Nephron progenitor cell (in vitro differentiated cells): ENCODE measurements at places on chromosomes 4 and X.

DNA sequence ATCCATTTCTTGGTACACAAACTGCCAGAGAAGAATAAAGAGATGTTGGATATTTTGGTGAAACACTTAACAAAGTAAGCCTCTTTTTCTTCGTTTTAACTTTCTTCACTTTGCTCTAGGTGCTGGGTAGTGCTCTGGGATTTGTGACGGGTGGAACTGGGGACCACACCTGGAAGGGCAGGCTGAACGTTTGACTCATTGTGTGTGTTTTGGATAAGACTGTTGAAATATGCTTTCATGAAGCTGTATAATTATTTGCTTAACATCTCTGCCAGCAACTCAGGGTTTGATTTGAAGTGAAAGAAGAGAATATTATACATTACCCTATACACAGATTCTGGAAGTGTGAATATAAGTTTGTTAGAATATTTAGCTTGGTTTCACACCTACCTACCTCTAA is 233.2 kb downstream of the ARHGAP10 start:
- DNase-seq: no peak

DNA sequence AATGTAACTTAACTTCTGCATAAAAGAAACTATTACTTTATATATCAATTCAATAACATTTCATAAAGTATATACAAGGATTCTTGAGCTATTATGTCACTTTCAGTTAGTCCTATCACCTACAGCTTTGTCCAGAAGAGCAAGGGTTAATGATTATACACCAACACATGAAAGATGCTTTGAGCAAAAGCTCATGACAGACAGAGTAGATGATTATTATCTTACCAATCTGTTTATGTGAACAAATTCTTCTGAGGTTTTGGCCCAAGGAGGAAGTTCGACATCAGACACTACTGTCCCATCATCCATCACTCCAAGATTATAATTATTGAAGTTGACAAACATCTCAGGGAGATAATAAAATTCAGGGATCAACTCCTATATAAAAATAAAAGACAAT is 166.7 kb upstream of the MAB21L2 start:
- no peak for DNase-seq

GRCh38 chr4:153523164-153523796 is 57.1 kb downstream of the TMEM131L start:
- DNase-seq: no peak

- no peak for DNase-seq
Measured at GRCh38 chr4:153248641-153249198, 44.5 kb downstream of the TRIM2 start.

GRCh38 chr4:22780317-22780716 is 87.6 kb downstream of the GBA3 start:
- no peak for DNase-seq

DNA sequence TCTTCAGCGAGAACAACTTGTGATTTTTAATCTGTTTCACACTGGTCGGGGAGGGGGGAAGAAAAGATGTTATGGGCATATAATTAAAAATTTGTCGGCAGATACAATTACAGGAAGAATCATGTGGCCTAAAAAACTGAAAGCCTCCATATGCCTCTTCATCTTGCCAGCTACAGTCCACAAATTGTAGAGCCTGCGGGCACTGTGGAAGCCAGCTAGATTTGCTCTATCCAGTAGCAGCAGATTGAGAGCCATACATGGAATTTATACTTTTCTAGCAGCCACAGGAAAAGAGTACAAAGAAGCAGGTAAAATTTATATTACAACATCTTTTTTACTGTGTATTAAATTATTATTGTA is 147.3 kb downstream of the TBL1X start:
- DNase-seq: no peak

DNA sequence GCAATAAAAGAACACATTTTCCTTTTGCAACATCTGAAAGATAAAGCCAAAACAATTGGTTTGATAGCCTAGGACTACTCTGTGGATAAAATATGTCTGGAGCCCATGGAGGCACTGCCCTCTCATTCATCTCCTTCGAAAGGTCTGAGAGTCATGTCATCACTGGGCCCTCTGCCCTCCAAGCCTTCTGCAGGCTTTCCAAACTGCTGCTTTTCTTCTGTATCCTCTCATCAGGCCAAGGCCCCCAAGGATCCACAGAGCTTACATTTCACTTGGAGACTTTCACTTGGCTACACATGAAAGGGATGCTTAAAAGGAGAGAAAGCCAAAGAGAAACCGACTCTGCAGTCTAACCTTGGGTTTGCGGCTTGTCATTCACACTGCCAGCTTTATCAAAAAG is 109.9 kb downstream of the SH3RF1 start:
- DNase-seq: peak; percentile 11

DNA sequence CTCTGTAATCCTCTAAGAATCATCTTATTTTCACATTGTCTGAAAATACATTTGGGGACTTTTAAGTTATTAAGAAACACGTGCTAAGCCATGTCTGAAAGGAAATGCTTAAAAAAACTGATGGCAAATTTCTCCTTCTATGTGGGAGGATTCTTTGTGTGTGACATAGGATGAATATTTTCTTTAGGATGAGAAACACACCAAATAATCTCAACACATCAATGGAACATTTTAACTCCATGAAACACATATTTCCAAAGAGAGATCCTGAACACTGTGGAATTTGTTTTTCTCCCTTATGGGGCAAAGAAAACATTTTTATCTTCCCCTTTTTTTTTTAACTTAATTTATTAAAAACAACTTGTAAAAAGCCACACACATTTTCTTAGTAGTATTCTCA is 153.8 kb upstream of the ANKRD50 start:
- DNase-seq: no peak

DNA sequence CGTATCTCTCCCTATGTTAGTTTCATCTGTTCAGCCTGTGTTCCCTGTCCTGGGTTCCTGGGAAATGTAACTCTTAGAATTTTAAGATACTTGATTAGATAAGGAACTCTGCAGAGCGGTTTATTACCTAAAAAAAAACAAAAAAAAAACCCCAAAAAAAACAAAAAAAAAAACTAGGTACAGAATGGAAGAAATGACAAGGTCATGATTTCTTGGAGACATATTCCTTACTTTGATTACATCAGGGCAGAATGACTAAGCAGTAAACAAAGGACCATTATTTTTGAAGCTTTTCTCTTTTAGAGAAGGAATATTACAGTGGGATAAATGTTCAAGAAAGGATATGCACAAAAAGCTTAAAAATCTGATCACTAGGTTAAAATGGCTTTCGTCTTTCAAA is 171.8 kb downstream of the ARAP2 start:
- no peak for DNase-seq

DNA sequence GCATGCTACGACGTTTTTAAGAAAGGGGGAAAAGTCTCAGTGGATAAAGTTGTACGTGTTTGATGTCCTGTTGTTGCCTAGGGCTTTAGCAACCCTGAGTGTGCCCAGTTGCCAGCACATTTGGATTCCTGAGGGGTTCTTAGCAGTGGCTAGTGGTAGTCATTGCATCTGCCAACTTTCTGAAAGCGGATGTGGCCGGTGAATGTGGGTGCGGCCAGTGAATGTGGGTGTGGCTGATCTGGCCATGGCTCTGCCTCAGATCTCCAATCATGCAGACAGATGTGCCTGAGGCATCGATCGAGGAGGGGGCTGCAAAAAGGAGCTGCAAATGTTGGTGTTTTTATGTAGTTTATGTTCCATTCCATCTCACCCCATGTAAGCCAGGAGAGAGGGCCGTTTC is 41.5 kb upstream of the FAT1 start:
- DNase-seq: no peak

DNA sequence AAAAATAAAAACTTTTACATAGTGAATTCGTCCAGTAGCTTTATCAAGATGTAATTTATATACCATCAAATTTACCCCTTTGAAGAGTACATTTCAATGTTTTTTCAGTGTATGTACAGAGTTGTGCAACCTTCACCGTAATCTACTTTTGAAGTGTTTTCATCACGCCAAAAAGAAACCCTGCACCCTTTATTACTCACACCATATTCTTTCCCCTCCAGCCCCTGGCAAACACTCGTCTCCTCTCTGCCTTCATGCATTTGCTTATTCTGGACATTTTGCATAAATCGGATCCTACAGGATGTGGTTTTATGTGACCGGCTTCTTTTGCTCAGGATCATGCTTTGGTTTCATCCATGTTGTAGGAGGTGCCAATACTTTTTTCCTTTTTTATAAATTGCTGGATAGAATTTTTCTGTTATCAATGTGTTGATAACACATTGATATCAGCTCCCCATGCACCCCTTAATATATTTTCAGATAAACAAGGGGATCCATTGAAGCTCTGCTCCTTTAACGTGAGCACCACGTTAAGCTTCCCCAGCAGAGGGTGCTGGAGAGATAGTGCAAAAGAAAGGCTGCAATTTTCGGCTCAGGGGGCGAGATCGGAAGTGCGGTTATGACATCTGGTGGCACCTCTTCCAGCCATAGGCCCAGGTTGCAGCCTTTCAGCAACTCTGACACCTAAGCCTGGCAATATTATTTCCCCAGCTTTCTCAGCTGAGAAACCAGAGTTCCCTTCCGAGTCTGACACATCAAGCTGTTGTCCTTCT is 100.1 kb upstream of the VCX3B start:
- peak; percentile 38 for DNase-seq

GRCh38 chr4:7960790-7961655 is 21.4 kb upstream of the AFAP1 start:
- no peak for DNase-seq

DNA sequence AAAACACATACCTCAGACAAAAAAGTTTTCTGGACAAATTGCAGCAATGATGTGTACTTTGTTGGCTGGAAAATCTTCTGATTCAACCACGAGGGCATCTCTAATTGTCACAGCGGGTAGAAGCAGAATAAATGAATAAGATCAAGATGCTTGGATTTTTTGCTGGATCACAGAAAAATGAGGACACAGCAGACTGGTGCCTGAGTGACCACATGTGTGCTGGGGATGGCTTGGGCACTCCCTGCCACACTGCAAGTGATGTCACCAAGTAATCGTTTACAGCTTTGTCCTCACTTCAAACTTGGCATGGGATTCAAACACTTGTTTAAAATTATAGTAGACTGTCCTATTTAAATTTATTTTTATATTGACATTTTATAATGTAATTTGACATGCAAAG is 557.0 kb downstream of the SPRY1 start:
- DNase-seq: no peak

- DNase-seq: no peak
Measured at GRCh38 chrX:46961097-46961496, 48.9 kb downstream of the JADE3 start.

- DNase-seq: no peak
Measured at GRCh38 chr4:162782778-162783525, 383.7 kb downstream of the NAF1 start.

- no peak for DNase-seq
Measured at GRCh38 chrX:145506214-145506613, 258.9 kb downstream of the SPANXN1 start.

- DNase-seq: no peak
Measured at GRCh38 chrX:84199688-84200087, 11.7 kb upstream of the RPS6KA6 start.

DNA sequence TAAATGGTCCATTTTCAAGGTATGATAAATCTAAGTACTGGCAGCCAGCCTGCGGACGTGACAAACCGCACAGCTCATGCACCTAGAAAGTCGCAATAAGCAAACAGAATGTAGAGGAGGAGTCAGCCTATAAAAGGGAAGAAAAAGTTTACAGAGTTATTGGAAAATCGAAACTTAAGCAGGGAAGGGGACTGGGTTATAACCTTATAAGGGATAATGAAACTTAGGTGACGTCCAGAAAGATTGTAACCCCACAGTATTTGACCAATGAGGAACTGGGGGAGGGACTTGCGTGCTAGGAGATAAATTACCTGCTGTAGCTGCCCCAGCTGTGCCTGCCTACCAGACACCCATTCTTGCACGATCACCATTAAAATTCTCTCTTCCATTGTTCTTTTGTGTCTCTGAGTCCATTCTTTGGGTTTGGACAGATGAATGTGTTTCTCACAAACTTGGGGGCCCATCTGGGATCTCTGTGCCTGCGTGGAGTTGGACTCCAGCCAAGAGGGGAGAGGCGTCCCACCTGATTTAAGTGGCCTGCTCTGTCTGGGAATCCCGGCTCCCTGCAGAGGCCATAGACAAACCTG is 61.0 kb downstream of the ZCCHC12 start:
- DNase-seq: no peak

GRCh38 chrX:124863303-124863702 is 456.4 kb upstream of the TEX13C start:
- DNase-seq: no peak

DNA sequence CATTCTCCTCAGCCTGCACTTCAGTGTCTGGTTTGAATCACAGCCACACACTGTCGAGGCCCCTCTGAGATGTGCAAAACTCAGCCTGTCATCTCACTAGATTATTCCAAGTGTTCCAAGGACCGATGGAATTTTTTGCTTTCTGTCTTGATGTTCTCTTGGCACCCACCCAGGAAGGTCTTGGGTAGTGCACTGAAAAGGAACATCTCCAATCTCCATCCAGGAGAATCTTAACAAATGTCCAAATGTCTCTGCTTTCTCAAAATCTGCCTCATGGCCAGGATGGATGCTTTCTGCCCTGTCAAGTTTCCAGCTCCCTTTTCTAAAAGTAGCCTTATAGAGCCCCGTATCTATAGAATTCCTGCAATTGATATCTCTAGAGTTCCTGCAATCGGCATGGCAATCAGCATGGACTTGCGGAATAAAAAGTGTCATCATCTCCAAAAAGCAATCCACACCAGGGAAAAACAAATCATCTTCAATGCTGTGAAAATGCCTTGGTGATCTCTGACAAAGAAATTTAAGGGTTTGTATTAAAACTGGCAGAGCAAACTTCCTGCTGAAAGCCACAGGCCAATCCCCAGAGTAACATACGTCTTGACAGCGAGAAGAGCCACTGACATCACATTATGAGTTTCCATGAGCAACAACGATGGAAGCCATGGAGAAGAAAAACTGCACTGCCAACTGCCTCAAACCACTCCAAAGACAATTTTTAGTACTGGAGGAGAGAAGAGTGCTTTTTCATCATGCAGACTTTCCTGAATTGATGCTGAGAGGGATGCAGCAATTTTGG is 215.3 kb upstream of the FAM9B start:
- DNase-seq: no peak

DNA sequence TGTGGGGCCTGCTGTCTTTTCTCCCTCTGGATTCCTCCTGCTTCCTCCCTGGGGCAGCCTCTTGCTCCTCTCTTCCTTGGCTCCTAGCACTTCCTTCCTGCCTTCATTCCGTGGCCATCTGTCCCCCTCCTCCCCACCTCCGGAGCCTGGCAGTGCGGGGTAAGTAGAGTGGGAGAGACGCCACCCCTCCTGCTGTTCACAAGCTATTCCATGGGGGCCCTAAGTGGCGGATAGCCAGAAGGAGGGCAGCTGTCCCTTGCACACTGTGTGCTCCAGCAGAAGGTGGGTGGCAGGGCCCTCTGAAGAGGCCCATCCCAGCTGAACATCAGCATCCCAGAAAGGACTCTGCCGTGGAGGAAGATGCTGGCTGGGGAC is 27.4 kb downstream of the CCNQ start:
- no peak for DNase-seq

DNA sequence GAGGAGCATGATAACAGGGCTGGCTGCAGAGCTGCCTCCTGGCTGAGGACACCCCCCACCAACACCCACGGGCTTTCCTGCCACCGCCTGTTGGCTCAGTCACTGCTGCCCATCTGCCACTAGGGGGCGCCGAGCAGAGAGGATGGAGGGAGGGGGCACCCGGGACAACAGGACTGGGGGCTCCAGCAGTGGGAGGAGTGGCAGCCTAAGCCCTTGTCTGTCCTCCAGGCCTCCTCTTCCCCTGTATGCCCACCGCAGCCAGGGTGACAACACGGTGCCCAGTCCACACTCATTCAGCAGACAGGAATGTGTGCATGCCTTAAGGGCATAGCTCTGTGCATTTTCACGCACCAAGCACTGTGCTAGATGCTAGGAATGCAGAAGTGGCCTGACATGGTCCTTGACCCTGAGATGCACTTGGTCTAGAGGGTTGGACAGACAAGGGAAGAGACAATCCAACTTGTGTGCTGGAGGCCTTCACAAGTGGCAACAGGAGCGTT is 149.9 kb downstream of the AMMECR1 start:
- peak; percentile 57 for DNase-seq
